ENCODE measurements at places on chromosomes 11 and 22.
A peak's percentile ranks its signal among the peaks of the same experiment; 100 is the strongest.

GRCh38 chr11:100561323-100561722 lies 125.8 kb upstream of the ARHGAP42 start:
- DNase-seq = no peak

GRCh38 chr22:42880815-42881214 lies 23.7 kb upstream of the ARFGAP3 start:
- no peak for DNase-seq

DNA sequence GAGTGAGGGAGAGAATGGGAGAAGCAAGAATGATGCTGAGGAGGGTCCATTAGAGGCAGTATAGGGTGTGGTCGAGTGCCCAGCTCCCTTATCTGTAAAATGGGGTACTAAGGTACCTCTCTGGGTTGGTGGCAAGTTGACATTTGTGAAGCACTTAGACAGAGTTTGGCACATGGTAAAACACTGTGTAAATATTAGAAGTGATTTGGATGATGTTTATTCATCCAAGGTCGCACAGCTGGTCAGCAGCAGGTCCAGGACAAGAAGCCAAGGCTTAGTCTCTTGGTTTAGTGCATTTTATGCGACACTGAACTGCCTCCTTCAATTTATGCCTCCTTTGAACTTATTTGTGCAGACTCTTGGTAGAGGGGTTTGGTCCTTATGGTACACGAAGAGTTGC lies 19.4 kb downstream of the KREMEN1 start:
- DNase-seq = no peak

DNA sequence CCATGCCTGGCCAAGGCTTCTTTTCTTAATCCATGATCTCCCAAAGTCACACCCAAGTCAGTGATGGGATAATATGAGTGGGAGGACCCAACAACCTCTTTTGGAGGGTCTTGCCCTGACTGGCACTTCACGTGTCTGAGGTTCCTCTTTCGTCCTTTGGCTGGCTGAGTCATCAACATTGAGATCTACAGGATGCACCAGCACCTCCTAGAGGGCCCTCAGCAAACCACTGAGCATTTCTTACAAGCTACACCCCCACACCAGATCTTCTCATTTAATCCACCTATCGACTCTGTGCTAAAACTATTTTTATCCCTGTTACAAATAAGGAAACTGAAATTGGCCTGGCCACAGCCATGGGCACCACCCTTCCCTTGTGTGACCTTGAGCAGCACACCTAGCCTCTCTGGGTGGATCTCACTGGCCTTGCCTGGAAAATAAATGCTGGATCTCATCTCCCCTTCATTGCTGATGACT lies 63.4 kb downstream of the FLI1 start:
- DNase-seq = no peak

GRCh38 chr11:59199546-59200422 lies 12.9 kb downstream of the MPEG1 start:
- no peak for DNase-seq

GRCh38 chr22:38871360-38872171 lies 450 bp downstream of the CBX6 start:
- DNase-seq = no peak

- no peak for DNase-seq
These were observed 17.9 kb upstream of the ADA2 start for GRCh38 chr22:17237038-17237668.

- DNase-seq = no peak
These were observed 11.4 kb downstream of the TBCEL start for GRCh38 chr11:121035169-121035755.

DNA sequence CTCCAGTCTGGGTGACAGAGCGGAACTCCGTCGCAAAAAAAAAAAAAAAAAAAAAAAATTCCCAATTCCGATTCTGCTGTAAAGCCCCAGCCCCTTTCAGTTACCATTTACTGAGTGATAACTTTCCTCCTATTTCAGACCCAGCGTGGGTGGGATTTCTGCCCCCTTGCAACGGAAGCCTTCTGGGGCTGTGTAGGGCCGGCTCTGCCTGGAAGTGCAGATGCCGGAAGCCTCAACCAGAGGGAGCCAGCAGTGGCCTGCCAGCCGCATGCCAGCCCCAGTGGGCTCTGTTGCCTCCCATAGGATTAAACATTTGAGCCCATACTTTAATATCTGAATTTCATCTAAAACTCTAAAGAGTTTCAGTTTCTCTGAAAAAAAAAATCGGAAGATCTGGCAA lies 60.0 kb upstream of the NUP50 start:
- DNase-seq = no peak

DNA sequence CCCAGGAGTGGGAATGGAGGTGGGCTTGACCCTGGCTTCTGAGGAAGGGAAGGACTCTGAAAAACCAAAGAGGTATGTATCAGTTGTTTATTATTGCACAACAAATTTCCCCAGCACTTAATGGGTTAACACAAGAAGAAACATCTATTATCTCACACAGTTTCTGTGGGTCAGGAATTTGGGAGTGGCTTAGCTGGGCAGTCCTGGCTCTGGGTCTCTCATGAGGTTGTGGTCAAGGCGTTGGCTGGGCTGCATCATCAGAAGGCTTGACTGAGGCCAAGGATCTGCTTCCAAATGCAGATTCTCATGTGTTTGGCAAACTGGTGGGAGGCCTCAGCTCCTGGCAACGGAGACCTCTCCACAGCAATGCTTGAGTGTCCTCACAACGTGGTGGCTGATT lies 17.5 kb upstream of the SMIM38 start:
- no peak for DNase-seq

GRCh38 chr22:39223091-39223710 lies 21.6 kb downstream of the PDGFB start:
- peak; percentile 40 for DNase-seq

Measured in left cardiac atrium (tissue), 4 donors.